SK-MEL-5 (cell line): ENCODE measurements at places on chromosomes 2 and 18.

DNA sequence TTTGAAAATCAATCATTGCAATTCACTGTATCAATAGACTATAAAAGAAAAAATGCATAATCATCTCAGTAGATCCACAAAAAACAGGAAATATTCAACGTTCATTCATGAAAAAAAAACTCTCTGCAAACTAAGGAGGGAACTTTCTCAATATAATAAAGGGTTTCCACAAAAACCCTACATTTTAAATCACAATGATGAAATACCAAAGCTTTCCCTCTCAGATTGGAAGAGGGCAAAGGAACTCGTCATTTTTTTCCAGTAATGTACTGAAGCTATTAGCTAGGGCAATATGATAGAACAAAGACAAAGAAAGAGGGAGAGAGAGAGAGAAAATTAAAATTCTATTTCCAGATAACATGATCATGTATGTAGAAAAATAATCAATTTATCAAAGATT, 167.1 kb upstream of the RBMS1 start:
- no peak for DNase-seq

- DNase-seq, result no peak
Measured at GRCh38 chr2:224039770-224040440, 819 bp upstream of the SERPINE2 start.

DNA sequence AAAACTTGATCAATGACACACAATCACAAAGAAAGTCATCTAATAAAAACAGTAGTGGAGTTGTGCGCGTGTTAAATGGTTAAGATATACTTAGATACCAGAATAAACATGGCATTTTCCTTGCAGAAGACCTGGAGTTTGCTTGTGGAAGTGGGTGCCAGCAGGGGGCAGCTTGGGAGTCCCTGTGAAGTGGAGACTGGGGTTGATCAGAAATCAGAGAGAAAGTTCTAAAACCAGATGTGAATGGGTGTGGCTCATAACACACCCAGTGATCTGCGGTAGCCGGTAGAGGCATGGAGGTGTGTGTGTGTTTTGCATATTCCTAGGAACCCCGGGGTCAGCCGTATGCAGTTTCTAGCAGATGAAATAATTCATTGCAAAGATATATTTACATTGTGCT, 300.1 kb upstream of the TRIB2 start:
- DNase-seq, result peak; percentile 58

- DNase-seq, result no peak
Measured at GRCh38 chr2:16716024-16716423, 50.4 kb upstream of the CYRIA start.

DNA sequence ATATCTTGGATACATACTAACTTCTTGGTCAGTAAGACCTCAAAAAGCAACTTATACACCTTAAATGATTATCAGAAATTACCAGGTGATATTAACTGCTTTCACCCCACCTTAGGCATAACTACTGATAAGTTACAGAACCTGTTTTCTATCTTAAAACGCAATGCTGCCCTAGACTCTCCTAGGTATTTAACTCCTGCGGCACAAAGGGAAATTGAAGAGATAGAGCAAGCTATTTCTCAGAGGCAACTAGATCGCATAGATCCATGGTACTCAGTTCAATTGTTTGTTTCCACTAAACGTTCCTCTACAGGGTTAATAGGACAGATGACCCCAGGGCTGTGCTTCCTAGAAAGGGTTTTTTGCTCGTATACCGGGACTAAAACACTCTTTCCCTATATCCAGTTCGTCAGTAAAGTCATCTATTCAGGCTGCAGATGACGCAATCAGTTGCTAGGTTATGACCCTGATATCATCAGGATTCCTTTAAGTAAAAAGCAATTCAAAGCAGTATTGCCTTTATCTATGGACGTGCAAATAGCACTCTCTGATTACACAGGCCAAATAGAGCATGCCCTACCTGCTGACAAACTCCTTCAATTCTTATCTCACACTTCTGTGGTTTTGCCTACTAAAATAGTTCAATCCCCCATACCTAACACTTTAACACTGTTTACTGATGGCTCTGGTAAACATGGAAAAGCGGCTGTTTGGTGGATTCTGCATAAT, 62.3 kb upstream of the MYO3B start:
- DNase-seq, result peak; percentile 24

- DNase-seq, result no peak
Measured at GRCh38 chr18:6363216-6363615, 51.5 kb downstream of the L3MBTL4 start.

GRCh38 chr2:168159754-168160585, 87.4 kb downstream of the STK39 start:
- no peak for DNase-seq

DNA sequence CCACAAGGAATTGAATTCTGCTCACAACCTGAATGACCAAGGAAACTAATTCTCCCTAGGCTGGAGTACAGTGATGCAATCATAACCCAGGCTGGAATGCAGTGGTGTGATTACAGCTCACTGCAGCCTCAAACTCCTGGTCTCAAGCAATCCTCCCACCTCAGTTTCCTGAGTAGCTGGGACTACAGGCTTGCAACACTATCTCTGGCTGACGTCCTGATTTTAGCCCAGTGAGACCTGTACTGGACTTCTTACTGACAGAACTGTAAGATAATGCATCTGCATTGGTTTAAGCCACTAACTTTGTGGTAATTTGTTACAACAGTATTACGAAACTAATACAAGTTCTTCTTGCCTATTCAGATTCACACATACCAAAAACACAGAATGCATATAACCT, 9.5 kb upstream of the KDSR start:
- no peak for DNase-seq

GRCh38 chr2:108959401-108959800, 29.6 kb downstream of the EDAR start:
- DNase-seq, result no peak

DNA sequence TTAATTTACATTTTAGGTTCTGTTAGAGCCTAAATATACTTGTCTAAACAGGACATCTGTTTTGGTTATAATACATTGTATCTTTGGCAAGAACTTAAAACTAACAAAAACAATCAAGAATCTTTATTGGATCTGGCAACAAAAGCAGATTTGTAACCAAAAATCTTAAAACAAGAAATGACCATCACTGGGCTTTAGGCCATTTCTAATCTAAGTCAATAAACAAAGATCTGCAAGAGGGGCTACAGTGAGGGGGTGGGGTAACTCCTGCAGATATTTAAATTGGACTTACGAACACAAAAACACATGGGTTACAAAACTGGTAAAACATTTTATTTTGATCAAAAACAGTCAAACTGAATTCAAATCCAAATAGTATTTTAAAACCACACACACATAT, 77.3 kb downstream of the SRBD1 start:
- DNase-seq, result no peak

DNA sequence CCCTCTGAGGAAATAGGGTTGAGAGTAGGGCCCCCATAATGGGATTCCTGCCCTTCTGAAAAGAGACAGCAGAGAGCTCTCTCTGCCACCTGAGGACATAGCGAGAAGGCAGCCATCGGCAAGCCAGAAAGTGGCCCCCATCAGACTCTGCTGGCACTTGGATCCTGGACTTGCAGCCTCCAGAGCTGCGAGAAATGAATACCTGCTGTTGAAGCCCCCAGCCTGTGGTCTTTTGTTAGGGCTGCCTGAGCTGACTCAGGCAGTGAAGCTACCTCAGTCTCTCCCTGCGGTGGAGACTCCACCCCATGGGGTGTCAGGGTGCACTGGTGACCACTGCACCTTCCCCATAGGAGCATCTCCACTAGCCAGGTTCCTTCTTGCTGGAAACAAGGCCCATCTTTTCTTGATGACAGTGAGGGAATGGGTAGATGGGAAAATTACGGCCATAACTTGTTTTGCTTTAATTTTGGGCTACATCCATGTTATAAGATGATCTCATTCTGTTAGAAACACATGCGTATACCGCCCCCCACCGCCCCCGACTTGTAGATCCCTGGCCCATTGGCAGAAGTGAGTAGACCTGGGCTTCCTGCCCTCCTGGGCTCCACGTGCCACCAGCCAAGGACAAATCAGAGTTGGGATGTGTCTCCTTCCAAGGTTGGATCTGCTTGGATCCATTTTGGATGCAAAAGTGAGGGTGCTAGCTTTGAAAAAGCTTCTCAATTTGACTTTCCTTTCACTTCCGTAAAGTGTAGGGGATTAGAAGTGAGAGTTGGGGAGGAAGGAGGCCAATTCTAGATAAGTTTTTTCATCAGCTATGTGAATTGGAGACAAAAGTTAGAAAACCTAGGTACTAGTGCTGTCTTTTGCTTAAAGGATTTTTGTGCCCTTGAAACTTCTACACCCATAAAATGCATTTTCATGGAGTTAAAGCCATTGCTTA, 42.9 kb downstream of the NCK2 start:
- DNase-seq, result no peak

DNA sequence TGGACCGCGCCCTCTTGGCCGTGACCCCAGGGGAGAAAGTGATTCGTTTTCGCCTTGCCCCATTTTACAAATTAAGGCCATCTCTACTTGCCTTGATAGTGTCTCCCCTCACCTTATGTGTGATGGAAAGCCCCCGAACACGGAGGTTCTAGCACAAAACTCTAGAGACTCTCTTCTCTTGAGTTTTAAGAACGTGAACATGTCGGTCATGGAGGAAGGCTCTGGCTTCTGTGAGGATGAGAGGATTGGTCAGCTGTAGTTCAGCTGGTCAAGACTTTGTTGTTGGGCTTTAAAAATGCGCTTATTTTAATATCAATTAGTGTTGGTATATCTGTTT, 828 bp downstream of the DYNC1I2 start:
- DNase-seq, result no peak

DNA sequence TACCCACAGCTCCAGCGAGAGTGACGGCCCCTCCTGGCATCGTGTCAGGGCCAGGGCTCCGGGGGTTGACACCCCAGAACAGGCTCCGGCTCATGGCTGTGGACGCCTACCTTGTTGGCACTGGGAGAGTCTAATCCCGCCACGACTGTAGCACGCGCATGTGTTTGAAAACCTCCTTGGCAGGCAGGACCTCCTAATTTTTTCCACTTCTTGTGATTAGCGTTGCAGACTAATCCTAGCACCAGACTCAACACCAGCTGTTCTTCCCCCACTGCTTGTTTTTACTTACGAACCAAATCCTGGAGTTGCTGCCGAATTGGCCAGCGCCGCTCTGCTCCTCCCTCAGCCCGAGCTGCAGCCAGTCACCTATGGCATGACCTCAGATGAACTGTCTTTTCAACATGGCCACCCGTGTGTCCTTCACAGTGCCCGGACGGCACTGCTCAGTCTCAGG, 110.7 kb downstream of the KLHL29 start:
- no peak for DNase-seq

DNA sequence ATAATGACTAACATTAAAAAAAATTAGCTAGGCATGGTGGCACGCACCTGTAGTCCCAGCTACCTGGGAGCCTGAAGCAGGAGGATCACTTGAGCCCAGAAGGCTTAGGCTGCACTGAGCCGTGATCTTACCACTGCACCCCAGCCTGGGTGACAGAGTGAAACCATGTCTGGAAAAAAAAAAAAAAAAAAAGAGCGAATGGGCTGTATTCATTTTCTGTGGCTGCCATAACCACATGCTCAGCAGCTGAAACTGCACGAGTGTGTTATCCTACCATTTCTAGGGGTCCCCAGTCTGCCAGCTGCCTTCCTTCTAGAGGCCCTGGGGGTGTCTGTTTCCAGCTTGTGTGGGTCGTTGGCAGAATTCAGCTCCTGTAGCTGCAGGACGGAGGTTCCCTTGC, 247.8 kb downstream of the EIPR1 start:
- DNase-seq, result no peak

DNA sequence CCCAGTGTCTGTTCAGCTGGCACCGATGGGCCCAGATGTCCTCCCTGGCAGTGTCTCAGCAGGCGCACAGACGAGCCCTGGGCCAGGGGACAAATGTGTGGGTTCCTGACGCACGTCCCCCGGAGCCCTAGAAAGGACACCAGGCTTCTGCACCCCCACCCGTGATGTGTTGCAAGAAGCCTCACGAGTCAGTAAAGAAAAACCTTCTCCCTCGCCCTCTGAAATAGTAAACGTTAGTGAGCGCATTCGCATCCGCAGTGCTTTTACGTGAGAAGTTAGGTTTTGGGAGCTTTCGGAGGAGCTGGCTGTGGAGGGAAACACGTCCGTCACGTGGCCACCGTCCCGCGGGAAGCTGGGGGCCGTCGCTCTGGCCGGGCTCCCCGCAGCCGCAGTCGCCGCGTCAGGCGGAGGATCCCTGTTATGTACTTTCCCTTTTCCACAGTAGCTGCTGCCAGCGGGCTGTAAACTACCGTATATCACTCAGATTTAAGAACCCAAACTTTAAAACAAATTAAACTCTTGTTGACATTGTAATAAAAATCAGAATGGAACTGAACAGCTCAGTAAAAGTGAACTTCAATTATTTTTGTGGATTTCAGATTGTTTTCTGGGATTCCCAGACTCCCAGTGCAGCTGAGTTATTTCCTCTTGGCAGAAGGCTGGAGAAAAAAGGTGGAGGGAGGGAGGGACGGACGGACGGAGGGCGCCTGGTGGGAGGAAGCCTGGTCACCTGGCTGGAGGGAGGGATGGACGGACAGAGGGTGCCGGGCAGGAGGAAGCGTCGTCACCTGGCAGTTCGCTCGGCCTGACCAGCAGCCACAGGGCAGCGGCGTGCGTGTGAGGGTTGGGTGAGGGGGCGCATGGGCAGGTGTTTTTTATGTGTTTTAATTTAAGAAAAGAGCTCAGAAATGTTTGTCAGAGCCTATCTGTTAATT, 112.1 kb downstream of the NFATC1 start:
- no peak for DNase-seq

DNA sequence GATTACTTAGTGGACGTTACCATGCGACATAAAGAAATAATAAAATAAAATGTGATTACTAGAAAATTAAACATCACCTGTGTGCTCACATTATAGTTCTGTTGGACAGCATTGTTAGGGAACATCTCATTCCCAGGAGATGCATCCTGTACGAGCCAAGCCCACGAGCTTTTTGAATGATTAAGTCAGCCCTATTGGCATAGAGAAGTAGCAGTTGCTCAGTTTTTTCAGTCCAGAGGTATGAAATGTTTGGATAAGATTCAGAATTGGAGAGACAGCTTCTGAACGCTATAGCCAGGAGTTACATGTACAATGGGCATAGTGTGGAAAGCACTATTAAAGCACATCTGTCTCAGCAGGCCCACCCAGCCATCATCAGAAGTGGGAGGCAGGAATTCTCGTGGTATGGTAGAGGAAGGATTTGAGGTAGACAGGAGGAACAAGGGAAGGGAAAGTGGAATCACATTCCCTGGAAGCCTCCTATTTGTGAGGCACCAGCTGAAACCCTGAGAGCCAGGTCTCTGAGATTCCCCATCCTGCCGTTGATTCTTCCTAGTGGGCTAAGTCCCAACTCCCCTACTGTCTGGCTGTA, 8.6 kb downstream of the SPATS2L start:
- DNase-seq, result no peak
